Left kidney (tissue), 8 donors: ENCODE measurements at places on chromosomes 6 and 20. TPM values are rescaled to one million over a fixed set of nuclear protein-coding genes. Genes with fewer than 3 reads are reported as not detected.

The RWDD1 gene
- 82.8 TPM for polyA plus RNA-seq

The HLA-DOA gene
- polyA plus RNA-seq, result 5.9 TPM

The BEND6 gene
- 5.8 TPM for polyA plus RNA-seq

The C20orf202 gene
- polyA plus RNA-seq, result 0.43 TPM

The TRIM15 gene
- polyA plus RNA-seq, result 0.08 TPM

DNA sequence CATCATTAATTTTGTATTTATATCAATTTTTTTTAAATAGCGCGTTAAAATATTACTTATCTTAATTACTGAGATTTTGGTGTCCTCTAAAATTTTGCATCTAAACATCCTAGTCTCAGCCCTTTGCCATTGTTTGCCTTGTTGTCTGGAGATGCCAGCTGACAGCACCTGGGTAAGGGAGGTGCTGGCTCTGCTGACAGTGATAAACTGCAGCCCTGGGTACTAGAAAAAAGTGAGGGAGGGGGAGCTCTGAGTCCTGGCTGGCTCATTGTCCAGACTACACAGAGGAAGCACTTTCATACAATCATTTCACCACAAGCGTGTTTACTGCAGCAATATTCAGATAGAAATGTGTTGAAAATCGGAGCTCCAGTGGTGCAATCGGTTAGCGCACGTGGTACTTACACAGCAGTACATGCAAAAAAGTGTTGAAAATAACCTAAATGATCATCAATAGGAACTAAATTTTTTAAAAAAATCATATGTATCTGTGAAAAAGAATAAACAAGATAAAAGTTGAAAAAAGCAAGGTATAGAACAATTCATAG, 18.5 kb upstream of the UBR2 start:
- no peak for DNase-seq

DNA sequence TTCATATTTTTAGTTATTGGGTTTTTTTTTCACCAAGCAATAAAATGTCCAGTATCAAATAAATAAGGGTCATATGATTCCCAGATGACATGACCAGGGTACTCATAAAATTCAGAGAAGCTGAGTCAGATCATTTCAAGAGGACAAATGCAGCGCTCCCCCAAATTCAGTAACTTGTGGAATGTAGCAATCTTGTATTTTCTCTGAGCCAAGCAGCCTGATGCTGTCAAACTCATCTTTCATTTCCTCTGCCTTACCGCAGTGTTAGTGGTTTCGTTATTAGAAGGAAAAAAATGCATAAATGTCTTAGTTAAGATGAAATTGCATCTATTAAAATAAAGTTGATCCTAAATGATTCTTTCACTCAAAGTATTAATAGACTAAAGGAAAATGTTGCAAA, 57.8 kb upstream of the EDN1 start:
- DNase-seq, result no peak

DNA sequence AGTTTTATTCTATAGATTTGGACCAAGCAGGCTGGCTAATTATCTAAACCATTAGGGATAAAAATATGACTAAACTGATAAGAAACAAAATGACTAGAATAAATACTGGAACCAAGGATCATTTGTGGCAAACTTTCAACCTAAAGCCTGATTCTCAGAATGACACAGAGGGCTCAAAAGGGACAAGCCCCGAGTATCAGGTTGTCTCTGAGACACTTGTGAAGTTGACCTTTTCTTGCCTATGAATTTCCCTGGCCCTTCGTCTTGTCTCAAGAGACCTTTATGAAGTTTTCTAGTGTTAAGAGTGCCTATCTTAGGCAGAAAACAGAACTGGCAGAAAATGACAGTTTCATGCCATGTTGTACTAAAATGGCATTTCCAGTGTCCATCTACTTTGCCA, 68.3 kb downstream of the IMPG1 start:
- DNase-seq, result no peak

- DNase-seq, result no peak
Measured at GRCh38 chr20:47606414-47606982, 104.8 kb downstream of the NCOA3 start.

GRCh38 chr6:150684714-150685459, 85.2 kb downstream of the PLEKHG1 start:
- no peak for DNase-seq
